ENCODE measurements at places on chromosomes 1 and 21.
A peak's percentile ranks its signal among the peaks of the same experiment; 100 is the strongest.

- DNase-seq = no peak
Measured at GRCh38 chr1:95426772-95427171, 192.8 kb downstream of the RWDD3 start.

GRCh38 chr1:229114850-229115365, 156.0 kb upstream of the RAB4A start:
- DNase-seq = no peak

GRCh38 chr21:41102281-41102680, 65.7 kb upstream of the BACE2 start:
- no peak for DNase-seq

GRCh38 chr1:1318131-1318652, 6.3 kb downstream of the INTS11 start:
- DNase-seq = no peak

DNA sequence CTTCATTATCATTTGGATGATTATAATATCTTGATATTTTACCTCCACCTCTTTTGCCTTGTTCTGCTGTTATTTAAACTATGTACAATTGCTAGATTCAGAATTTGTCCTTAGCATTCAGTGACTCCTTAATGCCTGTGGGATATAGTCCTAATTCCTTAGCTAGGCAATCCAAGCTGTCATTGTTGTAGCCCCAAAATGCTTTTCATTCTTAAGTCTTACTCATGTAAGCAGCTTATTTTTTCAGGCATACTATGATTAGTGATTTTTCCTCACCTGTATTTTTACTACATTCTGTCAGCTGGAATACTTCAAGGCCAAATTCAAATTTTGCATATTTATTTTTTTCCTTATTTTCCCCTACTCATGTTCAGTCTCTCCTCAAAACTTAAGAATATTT, 13.4 kb downstream of the PKN2 start:
- no peak for DNase-seq

GRCh38 chr1:227785805-227786671, 29.4 kb upstream of the PRSS38 start:
- no peak for DNase-seq

DNA sequence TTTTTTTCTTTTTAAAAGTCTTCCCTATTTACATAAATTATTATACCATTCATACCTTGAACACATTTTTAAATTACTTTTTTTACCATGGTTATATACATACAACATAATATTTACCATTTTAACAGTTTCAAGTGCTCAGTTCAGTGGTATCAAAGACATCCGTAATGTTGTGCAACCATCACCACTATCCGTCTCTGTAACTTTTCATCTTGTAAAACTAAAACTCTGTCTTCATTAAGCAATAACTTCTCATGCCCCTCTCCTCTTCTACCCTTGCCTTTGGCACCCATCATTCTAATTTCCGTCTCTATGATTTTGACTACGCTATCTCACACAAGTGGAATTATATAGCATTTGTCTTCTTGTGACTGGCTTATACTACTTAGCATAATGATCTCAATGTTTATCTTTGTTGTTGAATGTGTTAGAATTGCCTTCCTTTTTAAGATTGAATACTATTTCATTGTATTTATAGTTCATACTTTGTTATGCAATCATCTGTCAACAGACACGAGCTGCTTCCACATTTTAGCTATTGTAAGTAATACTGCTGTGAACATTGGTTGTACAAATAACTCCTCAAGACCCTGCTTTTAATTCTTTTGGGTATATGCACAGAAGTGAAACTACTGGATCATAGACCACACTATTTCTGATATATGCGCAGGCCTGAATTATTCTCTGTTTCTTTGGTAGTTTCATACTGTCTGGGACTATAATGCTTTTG, 689.5 kb upstream of the NCAM2 start:
- DNase-seq = no peak

DNA sequence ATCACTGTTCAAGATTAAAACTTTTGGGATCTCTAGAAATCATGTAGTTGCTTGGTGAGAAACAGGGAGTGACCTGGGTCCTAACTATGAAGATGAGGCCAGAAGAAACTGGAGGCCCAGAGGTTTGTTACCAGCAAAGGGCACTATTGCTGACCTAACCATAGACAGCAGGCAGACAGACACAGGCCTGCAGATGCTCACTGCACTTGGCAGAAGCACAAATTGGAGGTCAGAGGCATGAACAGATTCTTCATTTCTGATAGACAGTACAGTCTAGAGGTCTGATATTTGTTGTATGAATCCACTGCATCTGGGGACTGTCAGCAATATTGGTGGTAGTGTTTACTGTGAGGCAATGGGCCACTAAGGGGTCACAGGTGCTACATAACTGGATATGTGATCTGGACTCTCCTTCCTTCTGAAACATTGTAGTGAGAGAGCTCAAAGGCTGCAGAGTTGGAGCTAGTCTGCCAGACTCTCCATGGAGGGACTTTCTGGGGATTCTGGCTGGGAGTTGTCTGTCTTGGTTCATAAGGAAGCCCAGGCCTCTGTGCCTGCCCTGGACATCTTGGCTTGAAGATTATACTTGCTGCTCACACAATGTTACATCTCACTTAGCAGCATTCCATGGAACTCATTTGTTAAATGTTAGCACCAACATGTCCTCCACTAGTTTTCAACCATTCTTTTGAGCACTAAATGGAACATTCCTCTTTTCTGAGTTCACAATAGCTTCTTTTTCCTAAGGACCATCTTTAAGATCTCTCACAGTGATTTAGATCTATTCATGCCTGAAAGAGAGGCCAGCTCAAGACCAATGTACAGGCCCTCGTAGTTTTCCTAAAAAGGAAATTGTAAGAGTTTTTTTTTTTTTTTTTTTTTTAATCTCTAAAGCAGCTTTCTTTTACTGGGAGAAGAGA, 26.9 kb upstream of the CCN1 start:
- no peak for DNase-seq

DNA sequence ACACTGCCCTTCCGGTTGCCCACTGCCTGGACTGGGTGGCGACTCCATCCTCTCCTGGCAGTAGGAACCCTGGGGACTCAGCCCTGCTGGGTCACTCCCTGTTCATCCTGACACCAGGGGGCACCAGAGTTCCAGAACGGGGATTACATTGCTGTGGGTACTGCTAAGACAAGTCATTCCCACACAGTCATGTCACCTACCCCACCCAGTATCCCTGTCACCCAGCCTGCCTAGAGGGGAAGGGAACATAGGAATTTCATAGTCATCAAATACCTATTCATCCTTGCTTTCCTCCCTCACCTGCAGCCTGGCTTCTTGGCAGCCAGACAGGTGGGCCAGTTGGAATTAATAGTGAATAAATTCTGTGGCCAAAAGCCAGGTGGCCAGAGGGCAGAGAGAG, 9.8 kb upstream of the SFN start:
- DNase-seq = no peak

DNA sequence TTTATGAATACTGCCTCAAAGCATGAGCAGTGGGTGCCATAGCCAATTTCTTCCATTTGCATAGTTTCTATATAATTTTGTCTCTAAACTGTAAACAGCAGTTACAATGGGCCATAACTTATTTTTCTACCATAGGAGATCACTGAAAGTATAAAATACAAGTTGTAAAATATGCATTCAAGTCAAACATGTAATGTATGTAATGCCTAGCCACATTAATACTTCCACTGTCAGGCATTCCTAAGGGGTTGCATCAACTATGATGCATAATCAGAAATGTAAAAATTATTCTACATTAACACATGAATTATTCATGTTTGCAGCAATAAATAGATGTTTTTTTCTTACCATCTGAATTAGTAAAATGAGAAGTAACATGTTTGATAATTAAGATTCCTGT, 560.3 kb upstream of the ZP4 start:
- no peak for DNase-seq

GRCh38 chr1:212225416-212225815, 59.8 kb upstream of the PPP2R5A start:
- no peak for DNase-seq

DNA sequence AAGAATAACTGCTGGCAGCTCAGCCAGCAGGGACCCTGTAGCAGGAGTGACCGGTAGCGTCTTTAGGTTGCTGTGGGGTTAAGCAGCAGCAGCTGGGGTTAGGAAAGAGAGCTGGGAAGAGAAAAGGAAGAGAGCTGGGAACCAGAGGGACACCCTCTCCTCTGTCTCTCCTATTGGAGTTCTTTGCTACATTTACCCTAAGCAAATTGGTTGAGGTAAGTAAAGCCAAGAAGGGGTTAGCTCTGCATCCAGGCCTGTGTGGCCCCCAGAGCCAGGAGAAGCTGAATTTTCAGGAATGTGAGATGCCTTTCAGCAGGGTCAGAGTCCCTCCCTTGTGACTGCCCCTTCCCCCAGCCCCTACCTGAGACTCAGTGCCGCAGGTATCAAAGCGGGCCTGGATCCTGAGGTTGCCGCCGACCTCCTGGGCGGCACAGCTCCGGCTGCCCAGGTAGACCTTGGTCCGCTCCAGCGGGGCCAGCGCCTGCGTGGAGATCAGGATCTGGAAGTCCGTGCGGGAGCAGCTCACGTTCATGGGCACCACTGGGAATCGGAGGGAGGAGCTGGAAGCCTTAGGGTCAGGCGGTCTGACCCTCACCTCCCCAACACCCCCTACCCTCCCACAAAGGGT, 16.4 kb downstream of the CDCP2 start:
- no peak for DNase-seq

GRCh38 chr1:231040019-231040799, at the start of gene FAM89A:
FAM89A (minus strand) TSS chr1:231040254; CDS start chr1:231040211, 43 bp downstream.
- DNase-seq = peak; percentile 2

DNA sequence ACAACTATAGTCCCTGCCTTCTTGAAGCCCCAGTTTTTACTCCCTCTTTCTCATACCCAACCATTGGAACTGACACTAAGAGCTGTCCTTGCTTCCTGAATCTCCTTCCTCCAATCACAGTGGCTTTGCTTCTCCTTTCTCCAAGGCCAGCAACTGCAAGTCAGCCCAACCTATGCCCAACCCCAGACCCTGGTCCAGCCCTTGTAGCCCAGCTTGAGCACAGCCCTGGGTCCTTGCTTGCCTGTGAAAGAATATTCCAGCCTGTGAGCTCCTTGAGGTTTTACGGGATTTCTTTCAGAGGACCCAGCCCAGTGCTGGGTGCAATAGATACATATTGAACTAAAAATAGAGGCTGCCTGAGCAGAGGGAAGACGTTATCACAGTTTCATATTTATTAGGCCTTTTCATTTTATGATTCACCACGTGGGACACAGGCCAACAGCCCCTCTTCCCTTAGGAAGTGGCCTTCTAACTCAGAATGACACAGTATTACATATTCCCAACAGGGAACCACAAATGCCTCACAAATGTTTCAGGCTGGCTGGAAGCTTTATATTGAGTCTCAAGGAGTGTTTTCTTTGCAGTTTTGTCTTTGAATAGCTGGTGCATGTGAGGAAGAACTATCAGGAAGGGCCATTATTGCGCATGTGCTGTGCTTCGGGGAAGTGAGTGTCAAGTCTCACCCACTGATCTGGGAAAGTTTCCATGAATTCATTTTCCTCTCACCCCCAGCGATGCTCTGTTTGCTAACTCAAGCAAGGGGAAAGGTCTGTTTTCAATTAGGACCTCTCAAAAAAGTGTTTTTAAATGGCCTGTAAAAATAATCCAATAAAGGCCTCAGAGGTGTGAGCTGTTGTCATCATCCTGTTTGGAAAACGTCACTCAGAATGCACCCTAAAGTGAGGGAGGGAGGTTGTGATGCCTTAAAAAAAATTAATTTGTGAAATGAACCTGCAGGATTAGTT, 92.3 kb upstream of the NFIA start:
- DNase-seq = peak; percentile 88

GRCh38 chr21:41396558-41397075, 29.4 kb upstream of the MX1 start:
- DNase-seq = no peak

DNA sequence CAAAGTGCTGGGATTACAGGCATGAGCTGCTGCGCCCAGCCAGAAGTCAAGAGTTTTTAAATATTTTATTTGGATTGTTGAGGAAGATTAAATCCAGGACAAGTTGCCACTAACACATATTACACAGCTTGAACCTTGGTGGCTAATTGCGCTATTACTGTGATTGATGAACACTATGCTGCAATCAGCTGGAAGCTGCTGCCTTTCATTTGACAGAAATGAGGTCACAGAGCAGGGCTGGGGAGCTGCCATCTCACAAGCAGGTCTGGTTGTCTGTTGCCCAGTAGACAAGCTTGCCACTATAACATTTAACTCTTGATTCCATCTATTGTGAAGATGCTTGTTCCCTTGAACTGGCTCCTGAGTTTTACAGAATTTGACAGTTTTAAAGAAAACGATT, 37.4 kb upstream of the NRDC start:
- no peak for DNase-seq

All from skin of body (tissue), 3 donors.